Central memory CD4-positive, alpha-beta T cell (primary cell): ENCODE measurements at places on chromosomes 6 and 20.

DNA sequence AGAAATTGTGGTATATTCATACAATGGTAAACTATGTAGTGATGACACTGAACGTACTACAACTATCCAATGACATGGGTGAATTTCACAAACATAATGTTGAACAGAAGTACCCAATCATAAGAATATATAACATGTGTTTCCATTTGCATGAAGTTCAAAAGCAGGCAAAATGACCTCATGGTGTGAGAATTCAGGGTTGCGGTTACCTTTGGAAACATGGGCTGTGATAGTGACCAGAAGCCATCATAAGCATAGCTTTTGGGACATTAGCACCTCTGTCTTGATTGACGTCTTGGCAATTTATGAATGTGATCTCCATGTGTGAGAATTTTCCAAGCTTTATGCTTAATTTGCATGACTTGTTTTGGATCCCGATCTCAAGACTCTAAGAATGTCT is 500.1 kb upstream of the JAG1 start:
- no peak for DNase-seq

GRCh38 chr6:34319471-34319885 is 70.7 kb upstream of the SMIM29 start:
- DNase-seq = no peak

GRCh38 chr6:20955131-20955530 is 420.9 kb downstream of the CDKAL1 start:
- no peak for DNase-seq

DNA sequence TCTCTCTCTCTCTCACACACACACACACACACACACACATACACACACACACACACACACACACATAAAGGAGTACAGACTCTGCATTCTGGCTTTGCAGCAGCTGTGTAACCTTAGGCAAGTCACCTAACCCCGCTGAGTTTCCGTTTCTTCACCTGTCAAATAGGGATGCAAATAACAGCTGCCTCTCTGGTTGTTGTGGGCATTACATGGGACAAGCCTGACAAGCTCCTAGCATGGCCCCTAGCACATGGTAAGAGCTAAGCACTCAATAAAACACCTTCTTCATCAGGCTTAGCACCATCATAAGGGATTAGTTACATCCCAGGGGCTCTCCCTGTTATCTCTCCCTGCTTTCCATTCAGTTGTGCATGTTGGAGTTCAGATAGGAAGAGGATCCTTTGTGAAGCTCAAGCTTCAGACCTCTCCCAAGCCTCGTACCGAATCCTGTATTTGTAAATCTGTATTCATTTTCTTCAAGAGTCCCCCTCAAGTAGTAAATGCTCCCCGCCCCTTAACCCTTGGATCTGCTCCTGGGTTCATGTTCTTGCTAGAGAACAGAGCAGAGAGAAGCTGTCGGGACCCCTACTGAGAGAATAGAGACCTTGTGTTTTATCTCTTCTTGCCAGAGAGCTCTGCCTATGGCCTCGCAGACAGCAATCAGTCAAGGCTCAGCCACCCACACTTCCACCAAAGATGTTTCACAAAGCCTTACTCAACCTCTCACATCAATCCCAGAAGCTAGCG is 2.2 kb downstream of the SLC13A3 start:
- no peak for DNase-seq

DNA sequence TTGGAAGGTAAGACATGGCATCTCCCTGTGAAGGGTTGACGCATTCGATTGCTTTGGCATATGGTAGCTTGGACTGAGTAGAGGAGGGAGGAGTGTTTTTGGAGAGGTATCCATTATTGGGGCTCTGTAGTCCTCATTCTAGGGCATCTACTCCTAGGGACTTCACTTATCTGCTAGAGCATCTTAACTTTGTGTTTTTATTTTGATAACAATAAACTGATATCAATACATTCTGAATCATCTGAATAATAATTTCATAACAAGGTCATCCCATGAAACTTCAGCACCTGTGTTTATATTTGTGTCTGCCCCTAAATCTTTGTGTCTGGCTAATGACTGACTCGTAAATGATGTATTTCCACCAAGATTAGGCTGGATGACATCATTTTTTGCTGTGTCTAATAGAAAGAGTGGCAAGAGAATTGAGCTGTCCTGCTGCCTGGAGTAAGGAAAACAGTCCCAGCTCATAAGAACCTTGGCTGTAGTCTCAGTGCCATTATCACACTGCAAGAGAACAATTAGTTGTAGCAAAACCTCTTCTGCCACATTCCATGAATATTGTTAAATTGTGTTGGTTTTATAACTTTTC is 288.5 kb downstream of the PRL start:
- no peak for DNase-seq

GRCh38 chr6:99559057-99559456 is 9.4 kb downstream of the CCNC start:
- DNase-seq = no peak

DNA sequence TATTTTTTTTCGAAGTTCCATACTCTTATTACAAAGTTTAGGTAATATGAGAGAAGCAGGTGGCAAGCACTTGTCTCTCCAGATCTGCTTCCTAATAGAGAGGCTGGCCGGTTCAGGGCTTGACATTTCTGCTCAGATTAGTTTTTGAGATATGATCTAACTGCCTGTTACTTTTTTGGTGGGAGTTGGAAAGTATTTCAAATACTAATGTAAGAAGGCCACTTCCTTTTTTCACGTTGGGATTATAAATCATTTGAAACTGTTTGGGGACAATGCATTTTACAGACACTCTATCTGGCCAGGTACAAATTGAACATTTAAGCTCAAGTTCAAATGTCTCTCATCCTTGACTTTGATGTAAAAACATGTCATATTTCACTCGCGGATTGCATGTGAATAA is 222.1 kb upstream of the SULF2 start:
- DNase-seq = no peak

DNA sequence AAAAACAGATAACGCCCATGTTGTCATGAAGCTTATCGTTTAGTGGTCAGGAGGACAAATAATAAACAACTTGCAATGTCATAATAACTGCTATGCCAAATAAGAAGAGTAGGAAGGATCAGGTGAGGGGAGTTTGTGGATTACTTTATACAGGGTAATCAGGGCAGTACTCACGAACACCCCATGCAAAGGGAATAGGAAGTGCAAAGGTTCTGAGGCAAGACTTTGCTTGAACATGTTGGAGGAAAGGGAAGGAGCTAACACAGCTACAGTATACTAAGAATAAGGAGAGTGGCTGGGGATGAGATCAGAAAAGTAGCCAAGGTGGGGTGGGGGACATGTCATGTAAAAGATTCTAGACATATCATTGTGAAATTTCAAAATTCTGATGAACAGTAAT is 292.0 kb upstream of the RUNX2 start:
- DNase-seq = no peak

DNA sequence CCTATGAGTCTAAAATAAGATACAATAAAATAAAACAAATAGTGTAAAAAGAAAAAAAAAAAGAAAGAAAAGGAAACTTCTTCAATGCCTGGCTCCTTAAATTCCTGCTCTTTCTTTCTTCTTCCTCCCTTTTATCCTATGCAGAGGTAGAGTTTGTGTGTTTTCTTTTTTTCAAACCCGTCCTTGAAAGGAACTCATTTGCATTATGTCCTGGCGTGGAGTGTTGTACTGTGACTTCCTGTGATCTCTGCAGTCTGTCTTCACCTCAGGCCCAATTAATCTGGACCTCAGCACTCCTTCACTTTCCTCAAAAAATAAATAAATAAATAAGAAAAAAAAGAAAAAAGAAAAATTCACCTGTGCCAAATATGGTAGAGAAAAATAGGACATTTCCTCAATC is 541.9 kb upstream of the SPTLC3 start:
- DNase-seq = no peak

GRCh38 chr6:158660333-158660754 is 10.5 kb downstream of the SYTL3 start:
- peak; percentile 64 for DNase-seq

DNA sequence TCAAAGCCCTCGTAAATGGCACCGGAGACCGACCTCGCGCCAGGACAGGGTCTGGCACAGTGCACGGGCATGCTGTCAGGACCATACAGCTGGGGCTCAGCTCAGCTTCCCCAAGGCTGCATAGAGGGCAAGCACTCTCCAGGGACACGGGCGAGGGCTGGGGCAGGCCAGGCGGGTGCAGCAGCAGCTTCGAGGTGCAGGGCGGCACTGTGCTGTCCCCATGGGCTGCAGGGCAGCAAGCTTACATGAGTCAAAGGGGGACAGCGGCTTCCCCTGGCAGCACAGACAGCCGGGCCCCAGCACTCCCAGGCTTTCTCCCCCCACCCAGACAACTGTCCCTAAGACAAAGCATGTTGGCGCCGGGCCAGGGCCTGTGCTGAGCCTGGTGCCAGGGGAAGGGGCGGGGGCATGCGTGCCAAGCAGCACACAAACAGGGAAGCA is 25.7 kb downstream of the PSMG4 start:
- no peak for DNase-seq

DNA sequence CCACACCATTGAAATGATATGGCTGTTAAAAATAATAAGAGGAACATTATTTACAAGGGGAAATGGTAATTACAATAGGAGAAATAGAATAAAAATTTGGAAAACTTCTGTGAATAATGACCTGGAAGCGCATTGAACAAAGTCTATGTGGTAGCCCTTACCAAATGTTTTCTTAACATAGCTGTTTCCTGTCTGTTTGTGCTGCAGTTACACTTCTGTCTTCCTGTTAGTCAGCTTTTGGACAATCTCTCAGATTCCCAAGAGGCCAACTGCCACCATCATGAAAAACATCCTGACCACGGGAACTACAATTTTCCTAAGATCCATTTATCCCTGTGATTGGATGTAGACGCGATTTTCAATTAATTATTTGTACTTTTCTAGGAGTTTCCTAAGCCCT is 754.4 kb upstream of the MARCKS start:
- no peak for DNase-seq

- DNase-seq = no peak
Measured at GRCh38 chr6:167993831-167994230, 3.6 kb upstream of the KIF25 start.

- DNase-seq = no peak
Measured at GRCh38 chr6:99187429-99187828, 162.0 kb downstream of the FAXC start.

DNA sequence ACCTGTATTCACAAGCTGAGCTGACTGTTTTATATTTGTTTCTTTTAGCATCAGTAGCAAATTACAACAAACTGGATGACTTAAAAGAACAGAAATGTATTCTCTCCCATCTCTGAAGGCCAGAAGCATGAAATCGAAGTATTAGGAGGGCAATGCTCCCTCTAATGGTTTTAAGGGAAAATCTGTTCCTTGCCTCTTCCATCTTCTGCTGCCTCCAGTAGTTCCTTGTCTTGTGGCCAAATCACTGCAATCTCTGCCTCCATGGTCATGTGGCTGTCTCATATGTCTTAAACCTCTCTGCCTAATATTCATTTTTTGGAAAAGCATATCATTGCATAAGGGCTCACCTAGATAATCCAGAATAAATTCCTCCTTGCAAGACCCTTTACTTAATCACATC is 25.2 kb upstream of the ASCC3 start:
- DNase-seq = no peak

DNA sequence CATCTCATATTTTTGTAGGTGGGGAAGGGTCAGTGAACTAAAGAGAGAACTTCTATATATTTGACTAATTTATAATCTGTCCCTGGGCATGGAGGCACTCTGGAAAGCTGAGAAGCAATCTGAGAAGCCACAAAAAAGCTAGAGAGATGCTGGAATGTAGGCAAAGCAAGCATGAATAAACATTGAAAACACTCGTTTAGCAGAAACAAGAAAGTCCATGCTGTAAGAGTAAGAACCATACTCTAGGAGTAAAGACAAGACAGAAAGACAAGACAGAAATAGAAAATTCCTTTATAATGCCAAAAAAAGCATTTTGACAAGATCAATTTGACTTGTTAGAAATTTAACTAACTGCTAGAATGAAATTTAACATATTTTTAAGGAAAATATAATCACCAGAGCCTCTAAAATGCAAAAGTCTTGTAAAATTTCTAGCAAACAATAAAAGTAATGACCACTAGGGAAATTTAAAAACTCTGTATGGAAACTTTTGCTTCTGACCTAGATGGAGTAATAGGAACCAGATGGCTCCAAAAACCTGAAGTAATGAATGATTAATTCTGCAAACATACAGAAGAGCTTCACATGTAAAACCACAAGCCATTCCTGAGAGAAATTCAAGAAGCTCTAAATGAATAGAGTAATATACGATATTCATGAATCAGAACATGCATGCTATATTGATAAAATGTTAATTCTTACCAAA is 625.7 kb upstream of the PTCHD4 start:
- DNase-seq = no peak

- no peak for DNase-seq
Measured at GRCh38 chr6:151241853-151242252, 2.1 kb downstream of the AKAP12 start.

GRCh38 chr20:4781637-4782377 is 60.1 kb downstream of the PRND start:
- DNase-seq = no peak

- no peak for DNase-seq
Measured at GRCh38 chr6:8651998-8652397, 216.7 kb upstream of the SLC35B3 start.

GRCh38 chr20:891058-891705 is 25.0 kb downstream of the ANGPT4 start:
- no peak for DNase-seq

DNA sequence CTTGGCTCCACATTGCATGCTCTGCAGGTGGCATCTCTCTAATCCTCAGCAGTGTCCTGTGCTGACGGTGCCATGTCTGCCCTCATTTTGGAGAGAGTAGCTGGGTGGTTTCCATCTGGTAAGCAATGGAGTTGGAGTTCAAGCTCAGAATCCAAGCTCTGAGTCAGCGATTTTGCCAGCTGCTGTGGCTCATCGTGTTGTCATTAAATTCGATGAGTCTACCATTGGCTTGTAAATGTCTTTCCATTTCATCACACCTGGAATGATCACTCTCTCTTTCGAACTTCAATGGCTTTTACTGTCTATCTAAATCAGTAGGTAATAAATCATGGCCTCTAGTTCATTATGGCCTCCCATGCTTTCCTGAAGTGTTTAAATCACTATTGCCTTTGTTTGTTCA is 378.5 kb upstream of the TSHZ2 start:
- DNase-seq = no peak

DNA sequence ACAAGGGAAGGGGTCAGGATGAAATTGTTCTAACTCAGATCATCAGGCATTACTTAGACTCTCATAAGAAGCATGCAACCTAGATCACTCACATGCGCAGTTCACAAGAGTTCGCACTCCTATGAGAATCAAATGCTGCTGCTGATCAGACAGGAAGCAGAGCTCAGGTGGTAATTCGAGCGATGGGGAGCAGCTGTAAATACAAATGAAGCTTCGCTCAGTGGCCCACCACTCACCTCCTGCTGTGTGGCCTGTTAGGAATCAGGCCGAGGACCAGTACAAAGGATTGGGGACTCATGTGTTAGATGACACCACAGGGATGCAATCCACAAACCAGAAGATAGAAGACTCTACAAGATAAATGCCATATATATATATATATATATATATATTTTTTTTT is 31.5 kb upstream of the TOP1 start:
- DNase-seq = no peak
